ENCODE measurements at places on chromosomes 12 and 14.

GRCh38 chr12:104496336-104496735 lies 39.6 kb downstream of the CHST11 start:
- DNase-seq: no peak

DNA sequence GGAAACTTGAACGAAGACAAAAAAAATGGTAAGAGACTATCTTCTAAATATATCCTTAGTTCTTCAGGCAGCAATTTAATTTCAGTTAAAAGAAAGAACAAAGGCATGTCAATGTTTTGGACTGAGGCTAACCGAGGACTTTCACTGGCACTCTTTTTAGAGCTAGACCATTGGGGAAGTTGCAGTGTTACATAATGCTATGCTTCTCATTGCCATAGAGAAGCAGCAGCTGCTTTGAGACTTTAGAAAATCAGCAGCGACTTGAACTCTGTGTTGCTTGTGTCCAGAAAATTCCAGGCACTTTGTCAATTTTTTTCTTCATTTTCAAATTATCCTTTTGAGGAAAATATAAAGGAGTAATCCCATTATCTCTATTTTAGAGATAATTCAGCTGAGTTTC lies 964.2 kb downstream of the NRXN3 start:
- DNase-seq: no peak

DNA sequence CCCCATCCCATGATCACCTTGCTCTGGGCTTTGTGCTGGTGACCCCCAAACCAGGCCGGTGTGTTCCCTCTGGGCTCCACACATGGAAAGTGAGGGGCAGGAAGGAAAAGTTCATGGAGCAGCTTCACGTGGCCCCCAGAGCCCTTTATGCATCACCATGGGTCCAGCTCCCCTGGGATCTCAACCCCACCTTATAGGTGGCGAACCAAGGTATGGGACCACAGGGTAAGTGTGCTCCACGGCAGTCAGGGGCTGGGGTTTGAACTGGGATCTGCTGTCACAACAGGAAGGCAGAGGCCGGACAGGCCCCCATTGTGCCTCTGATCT lies 7.4 kb upstream of the BEGAIN start:
- DNase-seq: no peak

DNA sequence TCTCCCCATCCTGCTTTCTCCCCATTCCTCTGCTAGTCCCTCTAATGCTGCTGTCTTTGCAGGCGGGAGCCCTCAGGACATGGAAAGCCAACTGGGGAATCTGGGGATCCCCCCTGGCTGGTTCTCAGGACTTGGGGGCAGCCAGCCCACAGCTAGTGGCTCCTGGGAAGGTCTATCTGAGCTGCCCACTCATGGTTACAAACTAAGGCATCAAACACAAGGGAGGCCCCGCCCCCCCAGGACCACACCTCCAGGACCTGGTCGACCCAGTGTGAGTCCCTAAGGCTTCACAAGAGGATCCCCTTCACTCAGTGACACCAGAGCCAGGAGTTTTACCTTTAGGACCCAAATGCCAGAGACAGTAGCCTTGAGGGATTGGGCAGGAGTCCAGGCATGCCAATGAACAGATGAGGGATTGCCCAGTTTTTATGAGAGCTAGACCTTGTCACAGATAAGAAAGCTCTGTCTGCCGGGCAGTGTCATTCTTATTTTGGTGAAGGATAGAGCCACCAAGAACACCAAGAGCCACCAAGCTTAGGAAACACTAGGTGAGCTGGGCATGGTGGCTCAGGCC lies 8.0 kb upstream of the CPNE6 start:
- DNase-seq: no peak

DNA sequence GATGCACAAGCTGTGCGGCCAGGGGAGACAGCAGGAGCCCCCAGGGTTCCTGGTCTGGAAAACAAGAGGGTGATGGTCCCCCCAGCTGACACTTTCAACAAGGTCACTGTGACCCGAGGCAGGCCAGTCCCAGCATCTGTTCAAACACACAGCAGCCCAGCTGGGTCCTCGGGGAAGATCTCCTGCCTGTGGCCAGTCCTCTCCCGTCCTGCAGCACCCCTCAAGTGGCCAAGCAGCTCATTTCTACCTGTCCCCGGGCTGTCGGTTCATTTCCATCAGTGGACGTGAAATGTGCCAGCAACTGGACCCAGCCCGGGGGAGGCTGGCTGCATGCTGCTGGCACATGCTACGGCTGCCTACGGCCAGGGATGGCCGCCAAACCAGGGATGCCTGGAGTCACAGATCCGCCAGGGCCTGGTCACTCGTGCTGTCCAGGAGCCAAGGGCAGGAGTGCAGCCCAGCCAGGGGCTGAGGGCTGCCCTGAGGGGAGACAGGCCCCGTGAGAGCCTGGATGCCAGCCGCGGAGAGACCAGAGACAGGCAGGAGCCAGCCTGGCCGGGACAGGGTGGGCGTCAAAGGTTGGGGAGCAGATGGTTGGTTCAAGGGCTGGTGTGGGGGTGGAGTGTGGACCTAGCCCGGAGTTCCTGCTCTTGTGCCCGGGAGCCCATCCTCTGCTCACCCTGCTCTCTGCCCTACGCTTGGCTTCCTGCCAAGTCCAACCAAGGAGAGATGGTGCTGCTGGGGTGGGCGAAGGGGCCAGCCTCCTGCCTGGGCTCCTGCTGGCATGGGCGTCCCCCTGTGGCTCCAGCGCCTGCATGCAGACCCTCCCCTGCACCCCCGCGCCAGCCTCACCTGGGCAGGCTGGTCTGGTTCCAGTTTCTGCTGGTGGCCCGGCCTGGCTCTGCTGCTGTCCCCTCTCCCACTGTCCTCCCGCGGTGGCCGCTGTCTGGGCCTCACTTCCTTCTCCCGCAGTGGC lies 143.8 kb downstream of the ADGRD1 start:
- no peak for DNase-seq

DNA sequence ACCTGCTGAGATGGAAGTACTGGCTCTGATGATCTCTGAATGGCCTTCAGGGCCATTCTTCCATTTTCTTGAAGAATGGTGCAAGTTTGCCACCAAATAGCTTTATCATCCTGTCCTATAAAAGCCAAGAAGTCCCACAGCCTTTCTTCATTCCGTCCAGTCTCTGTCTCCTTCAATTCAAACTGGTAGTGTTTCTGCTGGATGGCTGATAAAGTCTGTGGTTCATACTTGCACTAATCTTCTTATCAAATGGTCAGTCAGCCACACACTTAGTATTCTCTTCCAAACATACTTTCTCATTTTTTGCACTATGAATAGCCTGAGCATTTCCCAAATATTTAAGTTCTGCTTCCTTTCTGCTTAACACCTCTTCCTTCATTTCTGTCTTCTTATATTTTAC lies 39.4 kb upstream of the BEGAIN start:
- DNase-seq: no peak

GRCh38 chr14:70340002-70340401 lies 19.5 kb downstream of the COX16 start:
- no peak for DNase-seq

- no peak for DNase-seq
These were observed 9.3 kb upstream of the TMEM106C start for GRCh38 chr12:47954058-47954457.

- no peak for DNase-seq
These were observed 101.3 kb downstream of the PTPRO start for GRCh38 chr12:15423629-15424028.

DNA sequence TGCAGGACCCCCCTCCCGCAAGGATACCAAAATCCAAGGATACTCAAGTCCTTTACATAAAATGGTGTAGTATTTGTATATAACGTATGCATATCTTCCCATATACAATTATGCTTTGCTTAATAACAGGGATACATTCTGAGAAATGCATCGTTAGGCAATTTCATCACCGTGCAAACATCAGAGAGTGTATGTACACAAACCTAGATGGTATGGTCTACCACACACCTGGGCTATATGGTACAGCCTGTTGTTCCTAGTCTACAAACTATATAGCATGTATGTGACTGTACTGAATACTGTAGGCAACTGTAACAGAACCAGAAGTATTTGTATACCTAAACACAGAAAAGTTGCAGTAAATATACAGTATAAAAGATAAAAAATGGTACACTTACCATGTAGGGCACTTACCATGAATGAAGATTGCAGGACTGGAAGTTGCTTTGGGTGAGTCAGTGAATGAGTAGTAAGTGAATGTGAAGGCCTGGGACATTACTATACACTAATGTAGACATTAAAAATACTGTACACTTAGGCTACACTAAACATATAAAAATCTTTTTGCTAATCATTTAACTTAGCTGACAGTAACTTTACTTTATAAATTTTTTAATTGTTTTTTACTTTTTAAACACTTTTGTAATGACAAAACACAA lies 141.1 kb downstream of the SLC41A2 start:
- no peak for DNase-seq

DNA sequence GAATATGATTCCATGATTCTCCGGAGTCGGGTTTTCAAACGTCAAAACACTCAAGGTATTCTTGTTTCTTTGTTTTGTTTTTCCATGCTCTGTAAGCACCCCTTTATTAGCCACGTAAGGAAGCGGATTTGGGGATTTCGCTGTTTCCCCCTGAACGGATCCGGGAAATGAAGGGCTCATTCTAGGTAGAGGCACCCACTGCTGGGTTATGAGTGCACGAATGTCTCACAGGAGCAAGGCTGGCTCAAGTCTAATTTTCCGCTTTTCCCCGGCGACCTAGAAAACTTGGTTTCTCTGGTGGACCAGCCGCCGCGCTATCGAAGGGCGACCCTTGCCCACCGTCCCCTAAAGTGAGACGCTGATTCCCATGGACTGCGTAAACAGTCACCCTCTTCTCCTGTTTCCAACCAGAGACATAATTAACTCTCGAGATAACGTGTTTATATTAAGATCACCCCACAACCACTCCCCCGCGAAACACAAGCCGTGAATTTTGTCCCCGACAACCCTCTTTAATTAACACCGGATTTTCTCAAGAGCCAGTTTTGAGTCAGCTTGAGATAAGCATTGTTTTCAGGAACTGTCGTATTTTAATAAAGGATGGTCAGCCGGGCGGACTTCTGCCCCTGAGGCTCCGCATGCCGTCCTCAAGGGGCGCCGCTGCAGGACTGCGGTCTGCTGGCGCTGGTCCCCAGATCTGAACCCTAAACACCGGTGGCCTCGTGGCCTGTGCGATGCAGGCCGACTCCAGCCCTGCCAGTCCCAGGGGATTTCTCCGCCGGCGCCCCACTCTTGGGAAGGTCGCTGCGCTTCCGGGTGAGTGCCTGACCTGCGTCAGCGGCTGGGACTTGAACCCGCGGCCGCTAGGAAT lies 515 bp upstream of the ABCC9 start:
- DNase-seq: no peak

DNA sequence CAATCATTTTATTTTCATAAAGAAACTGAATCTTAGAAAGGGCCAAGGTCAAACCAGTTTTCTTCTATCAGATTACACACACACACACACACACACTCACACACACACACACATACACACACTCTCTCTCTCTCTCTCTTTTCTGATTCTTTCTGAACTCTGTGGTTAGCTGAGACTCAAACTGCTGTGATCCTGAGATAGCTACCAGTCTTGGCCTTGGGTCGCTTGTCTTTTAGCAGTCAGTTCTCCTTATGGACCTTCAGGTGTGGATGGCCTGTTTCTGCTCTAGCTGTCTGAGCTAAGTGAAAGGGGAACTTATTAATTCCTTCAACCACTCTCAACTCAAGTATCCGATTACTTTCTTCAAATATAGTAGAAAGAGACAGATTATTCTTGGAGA lies 145.1 kb downstream of the GRIP1 start:
- DNase-seq: no peak

DNA sequence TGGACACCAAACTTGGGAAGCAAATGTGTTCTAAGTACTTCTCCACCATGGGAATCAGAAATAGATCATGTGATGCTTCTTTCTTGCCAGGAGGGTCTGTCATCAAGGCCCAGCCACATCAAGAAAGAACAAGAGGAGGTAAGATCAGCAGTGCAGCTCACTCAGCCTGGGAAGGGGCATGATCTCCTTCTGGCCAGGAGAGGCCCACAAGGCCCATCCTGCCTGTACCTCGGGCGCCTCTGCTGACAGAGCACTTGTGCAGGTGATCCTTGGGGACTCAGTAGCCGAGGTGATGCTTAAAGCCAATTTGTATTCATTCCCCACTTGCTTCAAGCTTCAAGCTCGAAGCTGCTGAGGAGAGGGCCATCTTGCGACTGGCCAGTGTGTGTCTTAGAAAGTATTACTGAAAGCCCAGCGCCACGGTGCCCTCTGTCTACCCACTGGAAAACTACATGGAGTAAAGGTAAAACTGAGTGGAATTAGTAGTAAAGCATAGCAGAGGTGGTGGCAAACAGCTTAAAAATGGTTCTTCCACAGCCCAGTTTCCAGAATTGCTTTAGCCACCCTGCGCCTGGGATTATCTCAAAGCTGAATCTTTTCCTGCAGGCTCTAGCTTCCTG lies 26.2 kb downstream of the RTRAF start:
- no peak for DNase-seq

- no peak for DNase-seq
These were observed 104.6 kb downstream of the BICD1 start for GRCh38 chr12:32211066-32211899.

- DNase-seq: no peak
These were observed 421.2 kb downstream of the CCDC91 start for GRCh38 chr12:28611449-28611848.

- no peak for DNase-seq
These were observed 960.3 kb downstream of the VRK1 start for GRCh38 chr14:97757491-97757890.

DNA sequence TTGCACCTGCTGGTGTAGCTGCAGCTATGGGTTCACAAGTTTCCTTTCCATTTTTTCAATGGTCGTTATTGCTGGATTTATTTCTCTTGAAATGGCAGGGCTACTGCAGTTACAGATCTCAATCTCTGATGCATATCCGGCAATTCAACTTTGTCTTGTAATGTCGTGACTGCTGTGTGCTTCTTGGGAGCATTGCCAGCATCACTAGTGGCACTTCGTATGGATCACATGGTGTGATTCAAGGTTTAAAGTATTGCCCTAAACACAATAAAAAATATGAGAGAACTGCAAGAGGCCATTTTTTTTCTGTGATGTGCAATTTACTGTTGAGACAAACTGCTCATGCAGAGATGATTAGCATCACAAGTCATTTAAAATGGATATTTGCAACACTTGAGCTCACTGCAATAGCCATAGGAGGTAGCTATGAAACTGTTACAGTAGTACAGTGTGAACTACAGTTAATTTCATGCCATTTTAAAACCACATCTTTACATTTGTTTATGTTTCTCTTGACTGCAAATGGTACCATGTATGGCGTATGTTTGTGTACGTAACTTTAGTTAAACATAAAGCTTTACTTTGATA lies 217.4 kb upstream of the PDE3A start:
- no peak for DNase-seq

GRCh38 chr14:32075672-32076277 lies 1.3 kb upstream of the ARHGAP5 start:
- no peak for DNase-seq

GRCh38 chr12:28583701-28584261 lies 393.5 kb downstream of the CCDC91 start:
- DNase-seq: no peak
